ENCODE measurements at places on chromosomes 16 and 17.

- no peak for DNase-seq
Measured at GRCh38 chr16:1265090-1265630, 9.3 kb downstream of the TPSD1 start.

- no peak for DNase-seq
Measured at GRCh38 chr16:58543685-58544084, 28.4 kb downstream of the SETD6 start.

DNA sequence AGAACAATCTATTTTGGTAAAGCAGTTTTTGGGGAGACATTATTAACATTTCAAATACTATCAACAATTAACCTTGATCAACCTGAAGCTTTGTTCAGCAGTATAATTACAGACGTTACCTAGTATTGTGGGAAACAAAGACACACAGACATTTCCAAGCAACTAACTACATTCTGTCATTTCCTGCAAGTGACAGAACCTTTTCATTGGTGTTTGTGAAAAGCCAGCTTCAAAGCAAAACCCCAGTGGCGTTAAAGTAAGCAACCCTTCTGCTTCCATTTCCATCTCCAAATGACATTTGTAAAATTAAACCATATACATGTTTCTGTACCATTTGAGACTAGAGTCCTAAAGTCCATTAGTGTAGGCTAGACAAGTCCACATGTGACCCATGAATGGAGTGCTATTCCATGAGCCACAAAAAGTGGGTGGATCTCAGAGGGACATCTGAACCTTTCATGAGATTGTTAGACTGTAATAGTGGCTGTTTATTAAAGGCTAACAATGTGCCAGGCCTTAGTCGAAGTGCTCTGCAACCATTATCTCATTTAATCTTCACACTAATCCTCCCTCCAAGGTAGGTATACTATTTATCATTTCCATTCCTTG lies 101.2 kb downstream of the SSH2 start:
- no peak for DNase-seq

- DNase-seq: peak; percentile 94
Measured at GRCh38 chr16:3020604-3021448, 658 bp downstream of the TNFRSF12A start.

DNA sequence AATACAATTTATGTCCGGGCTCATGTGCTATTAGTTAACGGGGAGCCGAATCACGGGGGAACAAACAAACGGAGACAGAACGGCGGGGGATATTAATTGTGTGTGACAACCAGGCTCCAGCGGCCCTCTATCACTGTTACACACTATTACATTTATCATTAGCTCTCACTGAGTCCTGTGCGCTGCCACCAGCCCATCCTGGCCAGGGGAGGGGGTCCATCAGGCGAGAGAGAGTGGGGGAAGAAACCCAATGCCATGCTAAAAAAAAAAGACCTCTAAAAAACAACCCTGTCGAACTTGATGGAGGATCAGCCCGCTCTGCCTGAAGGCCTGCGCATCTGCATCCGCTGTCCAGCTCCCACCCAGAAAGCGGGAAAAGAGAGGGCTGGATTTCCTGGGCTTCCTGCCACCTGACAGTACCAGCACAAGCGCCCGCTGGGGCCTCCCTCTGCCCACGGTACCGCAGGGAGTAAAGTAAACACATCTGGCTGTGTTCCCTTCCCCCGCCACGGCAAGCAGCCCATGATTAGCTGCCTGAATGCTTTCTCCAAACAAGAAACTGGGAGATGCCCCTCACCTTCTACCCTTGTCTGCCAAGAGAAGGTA lies 41.7 kb downstream of the PIPOX start:
- DNase-seq: peak; percentile 79

DNA sequence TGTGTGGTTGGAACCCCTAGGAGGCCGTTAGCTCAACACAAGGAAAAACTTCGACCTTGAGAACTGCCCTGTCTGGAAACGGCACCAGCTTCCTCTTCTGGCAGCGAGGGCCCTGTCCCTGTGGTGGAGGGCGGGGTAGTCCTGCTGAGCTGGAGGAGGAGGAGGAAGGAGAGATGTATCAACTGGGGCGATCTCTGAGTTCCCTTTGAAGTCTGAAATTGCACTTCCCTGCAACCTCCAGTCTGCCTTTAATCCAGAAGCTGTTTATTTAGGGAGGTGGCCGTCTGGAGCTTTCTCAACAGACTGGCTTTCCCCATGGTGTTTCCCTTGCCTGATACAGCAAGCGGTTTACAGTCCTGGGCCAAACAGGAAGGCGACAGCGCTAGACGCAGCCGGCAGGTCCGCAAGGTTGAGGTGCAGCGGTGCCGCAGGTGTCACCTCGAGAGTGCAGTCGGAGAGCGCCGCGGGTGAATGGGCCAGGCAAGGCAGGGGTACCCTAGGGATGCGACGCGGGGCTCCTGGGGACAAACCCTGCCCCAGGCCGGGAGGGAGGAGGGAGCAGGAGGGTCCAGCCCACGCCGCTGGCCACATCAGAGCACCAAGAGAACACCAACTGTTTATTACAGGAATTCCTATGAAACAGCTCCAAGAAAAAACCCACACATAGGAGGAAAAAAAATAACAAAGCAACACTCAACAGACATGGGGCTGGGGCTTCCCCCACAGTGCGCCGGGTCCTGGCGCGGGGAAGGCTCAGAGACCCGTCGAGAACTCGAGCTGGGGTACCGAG lies 11.4 kb upstream of the MRPS23 start:
- peak; percentile 73 for DNase-seq

- peak; percentile 91 for DNase-seq
Measured at GRCh38 chr17:76132574-76133338, 8.3 kb downstream of the FOXJ1 start.

DNA sequence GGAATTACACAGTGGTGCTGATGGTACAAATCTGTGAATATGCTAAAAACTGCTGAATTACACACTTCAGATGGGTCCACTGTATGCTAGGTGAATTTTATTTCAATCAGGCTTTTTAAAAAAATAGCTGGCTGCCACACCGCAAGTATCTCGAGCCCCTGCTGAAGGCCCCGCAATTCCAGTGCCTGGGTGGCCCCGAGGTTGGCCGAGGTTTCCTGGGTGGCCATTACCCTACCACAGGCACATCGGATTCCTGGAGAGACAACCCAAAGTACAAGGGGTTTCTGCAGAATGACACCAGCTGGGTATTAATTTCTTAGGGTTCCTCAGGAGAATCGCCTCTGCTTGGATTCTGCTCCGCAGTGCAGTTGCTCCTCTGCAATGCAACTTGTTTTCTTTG lies 127.8 kb downstream of the C16orf95 start:
- DNase-seq: no peak

DNA sequence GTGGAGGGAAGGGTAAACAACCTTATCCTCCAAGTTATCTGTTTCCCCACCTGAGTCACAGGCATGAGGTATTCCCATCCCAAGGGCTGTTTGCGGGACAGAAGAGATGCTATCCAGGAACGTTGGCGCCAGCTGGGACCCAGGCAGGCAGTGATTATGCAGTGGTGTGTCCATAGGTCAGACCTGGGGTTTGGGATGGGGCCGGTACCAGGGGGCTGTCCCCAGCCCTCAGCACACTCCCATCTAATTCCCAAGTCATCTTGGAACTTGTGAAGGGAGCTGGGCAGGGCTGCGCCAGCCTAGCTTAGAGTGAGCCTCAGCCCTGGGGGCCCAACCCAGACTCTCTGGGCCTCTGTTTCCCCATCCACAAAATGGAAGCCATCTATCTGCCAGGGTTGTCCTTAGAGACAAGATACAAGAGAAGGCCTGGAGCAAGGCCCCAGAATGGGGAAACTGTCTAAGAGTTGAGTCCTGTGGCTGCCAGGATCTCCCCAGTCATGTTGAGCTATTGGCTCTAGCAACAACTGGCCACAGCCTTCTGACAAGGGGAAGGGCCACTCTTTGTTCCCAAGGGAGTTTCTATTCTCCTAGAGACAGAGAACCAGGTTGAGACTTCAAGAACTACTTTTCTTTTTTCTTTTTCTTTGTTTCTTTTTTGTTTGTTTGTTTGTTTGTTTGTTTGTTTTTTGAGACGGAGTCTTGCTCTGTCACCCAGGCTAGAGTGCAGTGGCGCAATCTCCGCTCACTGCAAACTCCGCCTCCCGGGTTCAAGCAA lies 9.8 kb upstream of the JUP start:
- no peak for DNase-seq

GRCh38 chr17:77332981-77333685 lies 192.4 kb downstream of the SEC14L1 start:
- DNase-seq: no peak

DNA sequence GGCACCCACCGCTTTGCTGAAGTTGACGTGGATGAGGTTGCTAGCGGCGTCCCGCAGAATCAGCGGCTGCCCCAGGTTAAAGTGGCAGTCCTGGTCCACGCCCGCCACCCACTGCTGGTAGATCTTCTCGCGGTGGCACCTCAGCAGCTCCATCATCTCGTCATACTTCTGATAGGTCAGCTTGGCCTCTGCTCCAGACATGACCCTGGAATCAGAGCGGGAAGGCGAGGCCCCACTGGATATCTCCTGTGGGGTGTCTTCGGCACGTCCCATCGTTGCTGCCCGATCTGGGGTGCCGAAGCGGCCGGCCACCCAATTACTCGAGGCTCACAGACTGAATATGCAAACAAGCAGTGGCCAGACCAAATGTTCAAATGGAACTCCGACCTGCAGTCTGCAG lies 16.5 kb downstream of the DNAH17 start:
- DNase-seq: no peak

GRCh38 chr16:65833171-65833871 lies 533.2 kb upstream of the CDH5 start:
- DNase-seq: no peak

GRCh38 chr16:70685938-70686375 lies at the start of gene MTSS2:
Gene MTSS2, minus strand, starts transcription at chr16:70686053. Its CDS starts 262 bp downstream, at chr16:70685791.
- DNase-seq: peak; percentile 99

DNA sequence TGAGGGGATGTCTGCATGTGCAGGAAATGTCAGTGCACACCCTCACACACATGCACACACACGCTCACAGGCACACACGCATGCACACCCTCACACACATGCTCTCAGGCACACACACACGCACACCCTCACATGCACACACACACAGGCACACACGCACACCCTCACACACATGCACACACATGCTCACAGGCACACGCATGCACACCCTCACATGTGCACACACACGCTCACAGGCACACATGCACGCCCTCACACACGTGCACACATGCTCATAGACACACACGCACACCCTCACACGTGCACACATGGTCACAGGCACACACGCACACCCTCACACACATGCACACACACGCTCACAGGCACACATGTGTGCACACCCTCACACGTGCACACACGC lies 77.6 kb upstream of the ZNF469 start:
- DNase-seq: no peak

DNA sequence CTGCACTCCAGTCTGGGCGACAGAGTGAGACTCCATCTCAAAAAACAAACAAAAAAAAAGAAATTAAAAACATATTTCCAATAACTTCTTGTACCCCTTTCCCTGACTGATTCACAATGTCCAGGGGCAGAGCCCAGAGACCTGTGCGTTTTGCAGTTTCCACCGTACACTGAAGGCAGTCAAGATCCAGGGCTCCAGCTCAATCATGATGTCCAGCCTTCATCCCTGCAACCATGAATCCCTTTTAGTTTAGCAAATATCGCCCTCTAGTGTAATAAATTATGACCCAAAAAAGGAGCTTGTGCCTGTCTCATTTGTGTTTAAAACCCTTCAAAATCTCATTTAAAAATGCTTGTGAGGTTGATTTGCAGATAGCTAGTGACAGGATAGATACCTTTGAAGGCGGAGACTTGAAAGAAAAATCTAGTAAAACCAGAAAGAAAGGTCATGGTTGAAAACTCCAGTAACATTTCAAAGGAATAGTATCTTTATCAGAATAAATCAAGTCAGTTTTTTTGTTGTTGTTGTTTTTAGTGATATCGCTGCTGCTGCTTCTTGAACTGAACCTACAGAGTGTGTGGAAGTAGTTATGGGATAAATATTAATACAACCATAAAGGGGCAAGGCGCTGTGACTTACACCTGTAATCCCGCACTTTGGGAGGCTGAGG lies 3.7 kb upstream of the ERN1 start:
- DNase-seq: peak; percentile 72
